ENCODE measurements at places on chromosomes 12 and 14.
A peak's percentile ranks its signal among the peaks of the same experiment; 100 is the strongest.

DNA sequence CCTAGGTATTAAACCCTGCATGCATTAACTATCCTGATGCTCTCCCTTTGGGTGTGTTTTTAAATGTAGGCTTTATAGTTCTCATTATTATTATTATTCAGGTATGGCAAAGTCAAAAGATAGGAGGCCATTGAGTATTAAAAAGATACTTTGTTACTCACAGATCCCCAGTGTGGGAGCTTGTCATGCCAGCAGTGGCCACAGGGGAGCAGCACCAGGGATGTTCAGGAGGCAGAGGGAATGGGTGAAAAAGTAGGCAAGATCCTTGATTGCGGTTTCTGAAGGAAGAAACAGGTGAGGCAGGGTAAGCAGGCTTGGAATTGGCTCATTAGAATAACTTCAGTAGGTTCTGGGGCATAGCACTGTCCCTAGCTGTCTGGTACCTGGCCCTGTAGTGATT, 382.2 kb downstream of the MED13L start:
- peak; percentile 55 for DNase-seq

- DNase-seq = no peak
Measured at GRCh38 chr14:88069677-88070076, 64.7 kb downstream of the GPR65 start.

DNA sequence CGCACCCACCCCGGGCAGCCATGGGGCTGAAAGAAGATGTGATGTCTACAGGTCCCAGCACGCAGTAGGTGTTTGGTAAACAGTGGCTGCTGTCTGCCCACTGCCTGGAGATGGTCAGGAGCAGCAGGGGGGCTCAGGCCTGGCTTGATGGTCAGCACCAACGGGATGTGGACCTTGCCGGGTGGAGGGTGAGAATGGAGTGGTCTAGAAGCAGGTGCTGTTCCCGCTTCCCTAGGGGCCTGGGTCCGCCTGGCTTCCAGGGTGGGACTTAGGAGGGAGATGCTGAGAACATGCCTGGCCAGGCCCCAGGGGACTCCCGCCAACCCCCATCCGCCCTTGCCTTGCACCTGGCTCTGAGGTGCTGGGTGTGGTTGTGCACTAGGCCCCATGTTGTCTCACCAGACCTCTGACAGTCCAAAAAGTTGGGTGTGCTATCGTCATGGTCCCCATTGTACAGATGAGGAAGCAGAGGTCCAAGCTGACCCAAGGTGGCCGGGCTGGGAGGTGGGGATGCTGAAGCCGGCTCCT, 12.9 kb downstream of the FAM222A start:
- peak; percentile 25 for DNase-seq

GRCh38 chr12:1054117-1054870, 63.3 kb downstream of the ERC1 start:
- no peak for DNase-seq

DNA sequence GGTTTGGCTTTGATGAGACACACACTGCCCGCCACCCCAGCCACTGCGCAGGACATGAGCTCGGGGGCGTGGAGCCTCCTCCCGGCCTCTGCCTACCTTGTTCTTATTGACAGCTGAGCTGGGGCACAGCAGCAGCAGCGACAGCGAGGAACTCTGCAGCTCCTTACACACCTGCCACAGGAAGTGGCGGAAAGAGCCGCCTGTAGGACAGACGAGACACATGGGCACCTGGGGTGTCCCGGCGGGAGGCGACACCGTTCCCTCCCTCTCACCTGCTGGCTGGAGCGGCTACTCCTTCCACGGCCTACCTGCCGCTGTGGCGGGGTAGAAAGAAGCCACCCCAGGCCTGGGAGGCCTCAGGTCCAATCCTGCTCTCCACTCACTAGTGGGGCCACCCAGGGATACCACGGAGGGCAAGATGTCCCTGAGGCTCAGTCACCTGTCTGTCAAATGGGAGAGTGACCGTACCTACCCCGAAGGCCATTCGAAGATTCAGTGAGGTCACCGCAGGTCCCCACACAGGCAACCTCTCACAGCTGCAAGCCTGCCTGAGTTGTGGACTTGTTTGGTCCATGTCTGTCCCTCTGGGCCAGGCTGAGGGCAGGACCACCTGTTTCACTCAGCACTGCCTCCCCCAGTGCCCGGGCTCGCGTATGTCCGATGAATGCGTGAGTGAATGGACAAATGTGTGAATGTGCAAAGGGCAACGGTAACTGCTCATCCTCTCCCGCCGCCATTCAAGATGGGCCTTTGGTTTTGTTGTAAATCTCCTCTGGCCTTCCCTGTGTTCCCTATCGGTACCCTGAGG, 42.6 kb downstream of the TRAFD1 start:
- DNase-seq = no peak

- no peak for DNase-seq
Measured at GRCh38 chr12:119692410-119692809, 24.5 kb downstream of the PRKAB1 start.

- DNase-seq = no peak
Measured at GRCh38 chr12:45634273-45634917, 95.1 kb upstream of the ARID2 start.

DNA sequence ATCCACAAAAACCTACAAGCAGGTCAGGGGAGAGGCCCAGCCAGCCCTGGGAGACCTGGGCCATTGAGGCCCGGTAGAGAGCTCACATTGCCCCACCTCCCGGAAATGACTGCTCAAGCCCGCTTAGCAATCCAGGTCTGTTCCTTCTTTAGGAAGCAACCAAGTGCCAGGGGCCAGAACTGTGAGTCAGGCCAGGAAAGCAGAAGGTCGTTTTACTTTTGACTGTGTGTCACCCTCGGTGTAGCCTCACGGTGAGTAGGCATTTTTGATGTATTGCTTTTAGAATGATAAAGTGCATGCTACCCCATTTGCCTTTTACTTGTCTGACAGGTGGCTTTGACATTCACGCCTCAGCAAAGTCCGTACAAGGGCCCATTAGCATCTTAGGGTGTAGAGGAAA, 25.4 kb upstream of the PWP1 start:
- DNase-seq = no peak

- DNase-seq = no peak
Measured at GRCh38 chr12:103806803-103807202, 34.2 kb downstream of the NT5DC3 start.

- DNase-seq = peak; percentile 15
Measured at GRCh38 chr12:52598966-52599365, 2.3 kb downstream of the KRT72 start.

DNA sequence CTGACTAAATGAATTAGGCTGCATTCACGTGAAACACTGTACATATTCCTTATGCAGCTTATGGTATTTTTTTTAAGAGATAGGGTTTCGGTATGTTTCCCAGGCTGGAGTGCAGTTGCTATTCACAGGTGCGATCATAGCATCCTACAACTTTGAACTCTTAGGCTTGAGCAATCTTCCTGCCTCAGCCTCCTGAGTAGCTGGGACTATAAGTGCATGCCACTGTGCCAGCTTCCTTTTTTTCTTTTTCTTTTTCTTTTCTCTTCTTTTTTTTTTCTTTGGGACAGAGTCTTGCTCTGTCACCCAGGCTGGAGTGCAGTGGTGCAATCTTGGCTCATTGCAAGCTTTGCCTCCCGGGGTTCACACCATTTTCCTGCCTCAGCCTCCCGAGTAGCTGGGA, 35.8 kb upstream of the SPPL3 start:
- no peak for DNase-seq

DNA sequence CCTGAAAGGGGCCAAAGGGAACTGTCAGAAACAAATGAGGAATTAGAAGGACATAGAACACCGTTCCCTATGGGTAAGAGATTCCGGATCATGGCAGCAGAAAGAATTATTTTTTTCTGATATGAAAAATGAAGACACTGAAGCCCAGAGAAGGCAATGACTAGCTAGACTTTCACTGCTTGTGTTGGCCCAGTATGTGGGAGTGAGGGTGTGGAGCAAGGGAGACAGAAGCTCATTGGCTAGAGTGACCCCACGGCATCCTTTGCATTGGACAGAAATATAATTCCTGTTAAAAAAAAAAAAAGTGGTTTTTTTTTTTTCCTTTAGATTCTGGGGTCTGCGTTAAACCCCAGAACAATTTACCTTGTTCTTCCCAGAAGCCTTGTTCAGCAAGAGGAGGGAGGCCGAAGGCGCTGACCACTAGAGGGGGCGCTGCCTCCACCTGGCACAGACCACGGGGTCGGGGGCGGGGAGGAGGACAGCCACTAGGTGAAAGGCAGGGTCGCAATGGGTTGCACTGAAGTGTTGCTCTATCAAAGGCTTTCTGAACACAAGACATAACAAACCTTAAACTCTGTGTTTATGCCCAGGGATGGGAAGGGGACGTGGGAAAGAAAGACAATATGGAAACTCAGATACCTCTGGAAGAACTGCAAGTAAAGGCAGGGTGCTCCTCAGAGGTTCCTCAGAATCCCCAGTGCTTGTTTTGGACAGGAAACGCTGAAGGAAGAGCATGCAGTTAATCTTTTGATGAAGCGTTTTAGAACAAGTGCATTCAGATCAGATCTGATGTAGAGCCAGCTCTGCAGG, 156.8 kb downstream of the KCNA5 start:
- DNase-seq = peak; percentile 91

DNA sequence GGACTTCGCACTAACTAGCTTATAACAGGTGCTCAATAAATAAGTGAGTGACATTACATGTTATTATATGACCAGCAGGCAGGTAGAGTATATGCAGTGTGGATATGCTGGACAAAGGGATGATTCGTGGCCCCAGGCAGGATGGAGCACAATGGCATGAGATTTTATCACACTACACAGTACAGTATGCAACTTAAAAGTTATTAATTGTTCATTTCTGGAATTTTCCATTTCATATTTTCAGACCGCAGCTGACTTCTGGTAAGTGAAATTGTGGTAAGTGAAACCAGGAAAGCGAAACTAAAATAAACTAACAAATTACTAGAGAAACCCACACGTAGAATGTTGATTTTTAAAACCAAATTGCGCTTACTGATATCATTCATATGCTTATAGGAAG, 3.3 kb downstream of the PARP11 start:
- no peak for DNase-seq

DNA sequence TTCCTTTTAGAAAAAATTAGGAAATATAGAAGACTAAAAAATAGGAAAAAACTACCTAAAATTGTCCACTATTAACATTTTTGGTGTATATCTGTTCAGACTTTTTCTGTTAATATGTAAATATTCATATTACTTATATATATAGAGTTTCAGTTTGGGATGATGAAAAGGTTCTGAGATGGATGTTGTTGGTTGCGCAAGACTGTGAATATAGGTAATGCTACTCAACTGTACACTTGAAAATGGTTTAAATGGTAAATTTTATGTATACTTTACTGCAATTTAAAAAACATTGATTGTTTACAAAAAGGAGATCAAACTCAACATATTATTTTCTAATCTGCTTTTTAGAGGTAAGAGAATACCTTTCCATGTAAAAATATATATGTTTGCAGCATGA, 200.9 kb downstream of the RAD51B start:
- no peak for DNase-seq

- peak; percentile 62 for DNase-seq
Measured at GRCh38 chr12:109518820-109519665, 41.6 kb downstream of the UBE3B start.

GRCh38 chr12:52585946-52586345, 12.3 kb upstream of the KRT74 start:
- peak; percentile 22 for DNase-seq

DNA sequence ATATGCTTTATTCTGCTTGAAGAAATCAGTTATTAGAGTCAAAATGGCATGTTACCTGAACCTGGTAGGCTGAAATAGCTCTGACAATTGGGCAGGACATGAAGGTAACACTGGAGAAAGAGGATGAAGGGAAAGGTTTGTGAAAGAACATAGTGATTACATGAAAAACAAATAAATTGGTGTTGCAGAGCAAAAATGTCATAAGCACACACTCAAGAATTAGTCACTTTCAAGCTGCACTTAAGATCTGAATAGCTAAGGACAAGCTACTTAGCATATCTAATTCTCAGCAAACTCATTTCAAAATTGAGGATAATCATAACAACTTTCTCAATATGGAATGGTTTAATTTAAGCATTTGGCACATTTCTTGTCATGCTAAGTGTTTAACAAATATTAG, 1398.0 kb upstream of the FLRT2 start:
- DNase-seq = no peak

GRCh38 chr14:59004012-59004411, 184.5 kb upstream of the DAAM1 start:
- DNase-seq = no peak

DNA sequence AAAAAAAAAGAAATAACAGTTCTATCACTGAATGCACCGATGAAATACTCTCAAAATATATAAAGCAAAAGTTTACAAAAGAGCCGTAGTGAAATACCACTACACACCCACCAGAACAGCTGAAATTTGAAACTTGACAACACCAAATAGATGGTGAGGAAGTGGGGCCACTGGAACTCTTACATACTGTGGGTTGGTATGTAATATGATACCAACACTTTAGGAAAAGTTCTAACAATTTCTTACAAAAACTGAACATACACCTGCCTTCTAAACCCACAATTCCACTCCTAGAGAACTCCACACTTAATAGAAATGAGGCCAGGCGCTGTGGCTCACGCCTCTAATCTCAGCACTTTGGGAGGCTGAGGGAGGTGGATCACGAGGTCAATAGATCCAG, 14.1 kb downstream of the EIF5 start:
- DNase-seq = no peak

GRCh38 chr14:34711169-34711568, 3.2 kb downstream of the CFL2 start:
- no peak for DNase-seq

GRCh38 chr12:47549258-47549657, 156.6 kb downstream of the RPAP3 start:
- DNase-seq = no peak

DNA sequence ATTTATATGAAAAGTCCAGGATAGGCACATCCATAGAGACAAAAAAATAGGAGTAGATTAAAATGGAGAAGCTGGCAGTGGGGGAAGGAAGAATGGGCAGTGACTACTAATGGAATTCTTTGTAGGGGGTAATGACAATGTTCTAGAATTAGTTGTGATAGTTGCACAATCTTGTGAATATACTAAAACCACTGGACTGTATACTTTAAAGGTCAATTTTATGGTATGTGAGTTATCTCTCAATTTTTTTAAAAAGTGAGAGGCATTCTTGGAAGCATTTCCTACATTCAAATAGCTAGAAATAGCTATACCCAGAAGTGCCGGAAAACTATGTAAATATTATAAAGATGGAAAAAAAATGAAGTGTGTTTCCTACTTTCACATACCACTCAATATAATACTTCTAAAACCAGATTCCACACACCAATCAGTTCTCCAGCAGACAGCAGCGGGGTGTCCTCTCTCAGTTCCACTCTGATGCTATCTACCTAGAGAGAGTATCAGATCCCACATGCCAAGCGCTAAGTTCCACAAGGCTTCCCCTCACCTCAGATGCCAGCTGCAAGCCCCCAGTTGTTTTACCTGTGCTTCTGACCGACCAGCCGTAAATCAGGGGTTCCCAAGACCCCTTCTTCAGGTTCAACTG, 41.7 kb upstream of the NID2 start:
- DNase-seq = no peak

- no peak for DNase-seq
Measured at GRCh38 chr12:8675591-8676036, 13.0 kb upstream of the MFAP5 start.

Data from H9 (cell line).